ENCODE measurements at places on chromosomes 4 and X. TPM values are rescaled to one million over a fixed set of nuclear protein-coding genes. Genes with fewer than 3 reads are reported as not detected.

DNA sequence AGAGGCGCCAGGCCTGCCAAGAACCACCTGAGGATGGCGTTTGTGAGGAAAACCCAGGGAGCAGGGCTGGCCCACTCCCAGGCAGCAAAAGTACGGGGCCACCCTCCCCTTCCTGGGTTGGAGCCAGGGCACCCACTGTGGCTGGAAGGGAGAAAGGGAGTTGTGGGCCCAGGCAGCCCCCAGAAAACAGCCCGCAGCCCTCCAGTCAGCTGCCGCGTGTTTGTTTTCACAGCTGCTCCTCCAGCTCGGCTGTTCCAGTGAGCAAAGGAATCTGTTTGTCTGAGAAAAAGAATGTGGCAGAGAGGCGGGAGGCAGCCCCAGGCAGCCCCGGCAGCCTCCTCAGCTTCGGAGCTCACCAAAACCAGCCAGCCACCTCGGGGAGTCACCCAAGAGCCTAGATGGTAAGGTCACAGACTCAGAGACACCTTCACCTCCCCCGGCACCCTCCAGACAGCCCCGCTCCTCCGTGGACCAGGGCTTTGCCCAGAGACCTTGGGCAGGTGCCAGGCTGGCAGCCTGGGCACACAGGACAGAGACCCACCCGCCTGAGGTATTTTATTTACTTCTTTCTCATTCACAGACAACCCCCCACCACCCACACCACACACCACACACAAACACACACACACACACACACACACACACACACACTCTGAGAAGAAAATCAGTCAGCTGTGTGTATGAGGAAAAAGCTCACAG, 338.1 kb downstream of the BCOR start:
- no peak overlapping the region for H3K27ac ChIP-seq
- no peaks in the 10 kb centered on the region for H3K36me3 ChIP-seq
- no peaks in the 10 kb centered on the region for H3K27me3 ChIP-seq
- no peaks in the 10 kb centered on the region for H3K4me1 ChIP-seq
- peak; percentile 77 for DNase-seq

Gene IDS
- total RNA-seq: 43.9 TPM

Gene IDH3G
- total RNA-seq: 53.9 TPM

- H3K27ac ChIP-seq: no peak overlapping the region
- H3K27me3 ChIP-seq: no peaks in the 10 kb centered on the region
- no peak for DNase-seq
- no peaks in the 10 kb centered on the region for H3K4me1 ChIP-seq
Measured at GRCh38 chr4:78645853-78646757, 94.5 kb downstream of the ANXA3 start.

- H3K27me3 ChIP-seq: no peaks in the 10 kb centered on the region
- no peaks in the 10 kb centered on the region for H3K4me1 ChIP-seq
- no peak for DNase-seq
- no peaks in the 10 kb centered on the region for H3K36me3 ChIP-seq
Measured at GRCh38 chr4:94979621-94980020, 221.9 kb downstream of the BMPR1B start.

DNA sequence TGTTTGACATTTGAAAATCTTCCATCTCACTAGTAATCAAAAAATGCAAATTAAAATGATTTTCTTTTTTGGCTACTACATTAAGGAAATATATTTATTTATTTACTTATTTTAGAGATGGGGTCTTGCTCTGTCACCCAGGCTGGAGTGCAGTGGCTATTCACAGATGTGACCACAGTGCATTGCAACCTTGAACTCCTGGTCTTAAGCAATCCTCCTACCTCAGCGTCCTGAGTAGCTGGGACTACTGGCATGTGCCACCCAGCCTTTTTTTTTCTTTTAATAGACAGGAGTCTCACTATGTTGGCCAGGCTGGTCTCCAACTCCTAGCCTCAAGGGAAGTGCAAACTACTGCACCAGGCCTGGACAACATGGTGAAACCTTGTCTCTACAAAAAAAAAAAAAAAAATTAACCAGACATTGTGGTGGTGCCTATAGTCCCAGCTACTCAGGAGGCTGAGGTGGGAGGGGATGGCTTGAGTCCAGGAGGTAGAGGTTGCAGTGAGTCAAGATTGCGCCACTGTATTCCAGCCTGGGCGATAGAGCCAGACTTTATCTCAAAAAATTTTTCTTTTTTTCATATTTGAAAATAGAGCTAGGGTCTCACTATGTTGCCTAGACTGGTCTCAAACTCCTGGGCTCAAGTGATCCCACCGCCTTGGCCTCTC, 4.4 kb upstream of the SMIM14 start:
- H3K4me3 ChIP-seq: no peak overlapping the region
- H3K27me3 ChIP-seq: no peaks in the 10 kb centered on the region
- H3K27ac ChIP-seq: no peak overlapping the region
- DNase-seq: no peak

GRCh38 chrX:21373637-21374162, 518 bp upstream of the CNKSR2 start:
- peak overlapping the region; percentile 79 for H3K4me3 ChIP-seq
- H3K27ac ChIP-seq: no peak overlapping the region
- no peak for DNase-seq
- H3K27me3 ChIP-seq: peaks cover 11% of the 10 kb centered on the region
- H3K4me1 ChIP-seq: no peaks in the 10 kb centered on the region

Gene PCDH11X
- 2.2 TPM for total RNA-seq

Gene TAF7L
- total RNA-seq: 0.11 TPM

Gene MAGEA2B
- not detected for total RNA-seq

DNA sequence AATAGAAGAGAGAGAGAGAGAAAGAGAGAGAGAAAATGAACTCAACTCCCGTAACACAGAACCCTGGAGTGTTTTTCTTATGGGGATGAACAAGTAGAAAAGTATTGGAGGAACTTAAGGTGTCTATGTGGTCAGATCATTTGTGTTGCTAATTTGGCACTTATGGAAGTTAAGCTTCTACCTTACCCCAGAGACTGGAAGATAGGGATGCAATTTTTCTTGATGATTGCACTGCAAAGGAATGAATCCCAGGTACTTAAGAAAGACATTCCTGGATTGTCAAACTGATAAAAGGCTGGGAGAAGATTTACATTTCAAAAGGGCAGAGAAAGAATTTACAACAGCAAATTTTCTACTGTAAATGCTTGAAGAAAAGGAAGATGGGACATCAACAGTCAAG, 57.2 kb downstream of the MAP9 start:
- H3K4me1 ChIP-seq: no peaks in the 10 kb centered on the region
- DNase-seq: no peak
- no peaks in the 10 kb centered on the region for H3K36me3 ChIP-seq
- no peak overlapping the region for H3K27ac ChIP-seq
- peak overlapping the region; percentile 56 for H3K4me3 ChIP-seq
- H3K27me3 ChIP-seq: no peaks in the 10 kb centered on the region

DNA sequence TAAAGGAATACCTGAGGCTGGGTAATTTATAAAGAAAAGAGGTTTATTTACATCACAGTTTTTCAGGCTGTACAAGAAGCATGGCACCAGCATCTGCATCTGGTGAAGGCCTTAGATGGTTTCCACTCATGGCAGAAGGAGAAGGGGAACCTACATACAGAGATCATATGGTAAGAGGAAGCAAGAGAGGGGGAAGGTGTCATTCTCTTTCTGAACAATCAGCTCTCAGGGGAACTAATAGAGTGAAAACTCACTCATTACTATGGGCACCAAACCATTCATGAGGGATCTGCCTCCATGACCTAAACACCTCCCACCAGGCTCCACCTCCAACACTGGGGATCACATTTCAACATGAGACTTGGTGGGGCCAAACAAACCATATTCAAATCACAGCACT, 61.7 kb upstream of the PPP1R2C start:
- DNase-seq: no peak
- no peaks in the 10 kb centered on the region for H3K36me3 ChIP-seq
- no peaks in the 10 kb centered on the region for H3K27me3 ChIP-seq
- H3K4me3 ChIP-seq: no peak overlapping the region
- H3K27ac ChIP-seq: no peak overlapping the region

- no peaks in the 10 kb centered on the region for H3K36me3 ChIP-seq
- no peak overlapping the region for H3K4me3 ChIP-seq
- no peaks in the 10 kb centered on the region for H3K4me1 ChIP-seq
Measured at GRCh38 chr4:129371065-129371464, 275.1 kb downstream of the C4orf33 start.

- no peak overlapping the region for H3K4me3 ChIP-seq
- no peaks in the 10 kb centered on the region for H3K4me1 ChIP-seq
- no peaks in the 10 kb centered on the region for H3K27me3 ChIP-seq
Measured at GRCh38 chr4:128663325-128663724, 146.2 kb upstream of the JADE1 start.

DNA sequence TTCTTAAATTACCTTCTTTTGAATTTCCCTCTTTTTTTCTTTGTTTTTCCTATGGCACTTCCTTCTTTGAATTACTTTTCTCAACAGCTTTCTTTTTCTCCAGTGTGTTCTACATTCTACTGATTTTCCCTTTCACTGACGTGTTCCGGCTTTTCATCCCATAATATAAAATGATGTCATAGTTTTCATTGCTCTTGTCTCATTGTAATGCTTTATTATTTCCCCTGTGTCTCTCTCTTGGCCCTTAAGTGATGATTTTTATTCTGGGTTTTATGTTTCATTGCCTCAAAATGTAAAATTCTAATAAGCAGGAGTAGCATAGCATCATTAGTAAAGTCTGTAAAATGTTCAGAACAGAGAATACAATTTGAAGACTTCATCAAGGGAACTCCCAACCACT, 299.3 kb downstream of the KCTD8 start:
- DNase-seq: no peak
- H3K4me3 ChIP-seq: no peak overlapping the region
- no peaks in the 10 kb centered on the region for H3K27me3 ChIP-seq
- no peaks in the 10 kb centered on the region for H3K36me3 ChIP-seq

DNA sequence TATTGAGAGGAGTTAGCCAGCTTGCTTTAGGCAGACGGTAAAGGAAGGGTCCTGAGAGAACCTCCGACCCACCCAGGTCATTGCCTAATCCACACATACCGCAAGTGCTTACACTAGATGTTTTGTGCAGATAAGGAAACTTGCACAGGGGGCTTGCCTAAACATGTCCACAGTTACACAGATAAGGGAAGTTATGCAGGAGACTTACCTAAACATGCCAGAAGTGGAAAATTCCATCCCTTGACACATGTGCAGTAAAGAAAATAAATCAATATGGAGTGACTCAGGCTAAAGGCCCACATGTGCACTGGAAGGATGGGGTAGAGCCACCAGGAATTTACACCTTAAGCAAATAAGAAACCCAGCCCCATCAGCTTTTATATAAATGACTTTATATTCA, 232.8 kb upstream of the HDX start:
- no peaks in the 10 kb centered on the region for H3K27me3 ChIP-seq
- no peak overlapping the region for H3K27ac ChIP-seq
- H3K4me1 ChIP-seq: peaks cover 7% of the 10 kb centered on the region
- no peak overlapping the region for H3K4me3 ChIP-seq
- DNase-seq: no peak
- no peaks in the 10 kb centered on the region for H3K36me3 ChIP-seq

DNA sequence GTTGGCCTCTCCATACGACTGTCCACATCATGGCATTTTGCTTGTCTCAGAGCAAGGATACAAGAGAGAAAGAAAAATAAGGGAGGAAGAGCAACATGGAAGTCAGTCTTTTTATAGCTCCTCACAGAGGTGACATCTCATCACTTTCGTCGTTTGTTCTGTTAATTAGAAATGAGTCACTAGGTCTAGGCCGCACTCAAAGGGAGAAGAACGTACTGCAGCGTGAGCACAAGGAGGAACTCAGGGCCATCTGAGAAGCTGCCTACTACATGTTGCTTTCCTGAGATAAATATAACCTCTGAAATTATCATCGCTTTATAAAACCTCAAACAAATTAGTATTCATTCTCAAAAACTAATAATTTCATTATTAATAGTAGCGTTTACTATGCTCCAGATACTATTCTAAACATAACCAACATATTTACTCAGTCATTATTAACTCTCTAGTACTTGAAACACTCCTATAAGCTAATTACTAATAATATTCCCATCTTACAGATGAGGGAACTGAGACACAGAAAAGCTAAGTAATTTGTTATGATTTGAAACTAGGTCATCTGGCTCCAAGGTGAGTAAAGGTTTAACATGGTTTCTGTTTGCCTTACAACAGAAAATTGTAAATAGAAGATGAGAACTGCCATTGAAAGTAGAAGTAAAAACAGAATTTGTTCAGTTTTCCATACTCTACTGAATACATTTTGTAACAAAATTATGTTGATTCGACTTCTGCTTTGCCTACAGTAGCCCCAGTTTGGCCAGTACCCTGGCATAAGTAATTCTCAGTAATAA, 213.2 kb upstream of the UGT8 start:
- H3K27ac ChIP-seq: no peak overlapping the region
- DNase-seq: no peak
- H3K36me3 ChIP-seq: no peaks in the 10 kb centered on the region
- no peaks in the 10 kb centered on the region for H3K27me3 ChIP-seq
- peaks cover 8% of the 10 kb centered on the region for H3K4me1 ChIP-seq
- no peak overlapping the region for H3K4me3 ChIP-seq

DNA sequence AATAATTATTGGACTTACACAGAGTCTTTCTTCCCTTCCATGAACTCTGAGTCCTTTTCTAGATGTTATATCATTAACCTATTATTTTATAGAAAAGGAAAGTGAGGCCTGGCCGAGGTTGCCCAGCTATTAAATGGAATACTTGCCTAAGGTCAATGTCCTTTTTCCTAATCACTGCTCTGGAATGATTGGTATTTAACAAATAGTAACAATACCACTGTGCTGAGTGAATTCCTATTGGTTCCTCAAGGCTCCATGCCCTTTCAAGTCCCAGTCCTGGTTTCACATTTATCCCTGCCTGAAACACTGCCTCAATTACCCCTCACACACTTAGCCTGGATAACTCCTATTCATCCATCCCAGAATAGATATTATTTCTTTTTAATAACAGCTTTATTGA, 6.2 kb downstream of the TCEAL9 start:
- DNase-seq: no peak
- no peaks in the 10 kb centered on the region for H3K27me3 ChIP-seq
- peak overlapping the region; percentile 23 for H3K4me3 ChIP-seq

DNA sequence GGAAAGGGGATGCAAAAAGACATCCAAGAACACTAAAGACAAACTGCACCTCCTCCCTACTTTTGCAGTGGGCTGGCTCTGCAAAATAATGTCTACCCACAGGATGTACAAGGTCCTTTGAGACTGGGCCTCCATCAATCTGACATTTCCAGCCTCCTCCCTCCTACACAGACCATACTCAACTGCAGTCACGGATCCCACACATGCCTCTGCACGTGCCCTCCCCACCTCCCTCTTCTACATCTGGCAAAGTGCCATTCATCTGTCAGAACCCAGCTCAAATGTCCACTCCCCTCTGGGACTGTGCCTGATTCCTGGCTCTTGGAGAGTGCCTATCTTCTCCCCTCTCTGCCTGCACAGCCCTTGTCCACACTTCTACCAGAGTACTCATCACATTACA, 50.3 kb downstream of the CHRDL1 start:
- DNase-seq: no peak
- H3K4me3 ChIP-seq: no peak overlapping the region
- no peak overlapping the region for H3K27ac ChIP-seq
- no peaks in the 10 kb centered on the region for H3K27me3 ChIP-seq

- no peak overlapping the region for H3K4me3 ChIP-seq
- no peak for DNase-seq
- H3K27ac ChIP-seq: no peak overlapping the region
- H3K36me3 ChIP-seq: peaks cover 10% of the 10 kb centered on the region
Measured at GRCh38 chr4:145041378-145041777, 56.6 kb downstream of the ANAPC10 start.

Gene CLGN
- 7.2 TPM for total RNA-seq
